ENCODE measurements at places on chromosomes 12 and 14.
A peak's percentile ranks its signal among the peaks of the same experiment; 100 is the strongest.

GRCh38 chr12:8844665-8845064 is 22.2 kb downstream of the A2ML1 start:
- DNase-seq, result no peak

- no peak for DNase-seq
Measured at GRCh38 chr14:98704441-98704840, 567.6 kb downstream of the BCL11B start.

GRCh38 chr12:113735131-113735530 is 231.0 kb downstream of the RBM19 start:
- no peak for DNase-seq

DNA sequence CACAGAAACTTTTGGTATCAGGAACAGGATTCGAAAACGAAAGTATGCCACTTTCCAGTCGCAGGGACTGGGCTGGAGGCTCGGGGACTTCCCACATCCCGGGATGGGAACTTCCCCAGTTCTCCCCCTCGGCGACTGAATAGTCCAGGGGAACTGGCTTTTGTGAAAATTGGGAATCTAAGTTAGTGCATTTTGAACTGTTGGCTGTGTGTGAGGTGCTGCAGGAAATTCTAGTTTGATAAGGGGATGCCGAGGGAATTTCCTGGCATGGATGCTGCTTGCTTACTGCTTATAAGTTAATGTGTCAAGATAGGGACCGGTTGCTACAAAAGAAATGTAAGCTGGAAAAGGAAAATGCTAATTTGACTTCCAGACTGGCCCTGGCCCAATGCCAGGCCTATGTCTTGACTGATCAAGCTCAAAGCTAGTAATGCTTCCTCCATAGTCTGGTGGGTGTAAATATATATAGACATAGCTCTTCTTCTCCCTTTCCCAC is 73.4 kb upstream of the EIF5 start:
- no peak for DNase-seq

DNA sequence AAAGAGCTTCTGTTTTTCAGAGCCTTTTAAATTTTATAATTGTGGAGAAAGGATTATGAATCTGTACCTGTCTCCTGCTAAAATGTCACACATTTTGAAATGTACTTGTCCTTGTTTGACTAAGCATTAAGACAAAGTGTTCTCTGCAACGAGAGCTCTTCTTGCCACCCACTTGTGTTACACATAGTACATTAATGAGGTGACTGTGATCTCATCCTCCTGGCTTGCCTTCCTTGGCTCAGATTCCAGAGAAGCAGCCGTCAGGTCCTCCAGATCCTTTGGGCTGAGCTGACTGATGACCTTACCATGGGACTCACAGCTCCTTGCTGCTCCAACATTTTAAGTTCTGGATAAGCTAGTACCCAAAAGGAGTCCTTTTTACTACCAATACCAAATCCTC is 81.4 kb downstream of the BBS10 start:
- no peak for DNase-seq

- DNase-seq, result no peak
Measured at GRCh38 chr14:64772397-64772950, 68.2 kb downstream of the PLEKHG3 start.

DNA sequence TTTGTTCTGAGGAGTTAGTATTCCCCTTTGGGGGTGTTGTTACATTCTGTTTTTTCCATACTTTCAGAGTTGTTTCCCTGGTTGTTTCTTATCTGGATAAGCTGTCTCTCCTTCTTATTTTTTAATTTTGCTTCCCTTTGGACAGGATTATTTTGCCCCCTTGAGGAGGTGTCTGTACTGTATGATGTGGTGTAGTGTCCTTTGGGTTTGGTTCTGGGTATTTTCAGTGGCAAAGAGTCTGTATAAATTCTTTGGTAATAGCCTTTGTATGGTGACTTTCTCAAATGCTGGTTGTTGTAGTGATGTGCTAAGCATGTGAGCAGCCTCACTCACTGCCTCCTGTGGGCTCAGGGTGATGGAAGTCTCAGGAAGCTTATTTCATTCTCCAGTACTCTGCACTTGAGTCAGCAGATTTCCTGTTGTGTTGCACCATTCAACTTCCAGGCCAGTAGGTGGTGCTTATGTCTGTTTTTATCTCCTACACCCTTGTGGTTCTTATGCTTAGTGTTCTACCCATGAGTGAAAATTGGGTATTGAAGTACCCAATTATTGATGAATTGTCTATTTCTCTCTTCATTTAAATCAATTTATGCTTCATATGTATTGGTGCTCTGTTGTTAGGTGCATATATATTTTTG is 103.3 kb upstream of the PMCH start:
- no peak for DNase-seq

- DNase-seq, result no peak
Measured at GRCh38 chr14:76123426-76124225, 28.1 kb upstream of the GPATCH2L start.

DNA sequence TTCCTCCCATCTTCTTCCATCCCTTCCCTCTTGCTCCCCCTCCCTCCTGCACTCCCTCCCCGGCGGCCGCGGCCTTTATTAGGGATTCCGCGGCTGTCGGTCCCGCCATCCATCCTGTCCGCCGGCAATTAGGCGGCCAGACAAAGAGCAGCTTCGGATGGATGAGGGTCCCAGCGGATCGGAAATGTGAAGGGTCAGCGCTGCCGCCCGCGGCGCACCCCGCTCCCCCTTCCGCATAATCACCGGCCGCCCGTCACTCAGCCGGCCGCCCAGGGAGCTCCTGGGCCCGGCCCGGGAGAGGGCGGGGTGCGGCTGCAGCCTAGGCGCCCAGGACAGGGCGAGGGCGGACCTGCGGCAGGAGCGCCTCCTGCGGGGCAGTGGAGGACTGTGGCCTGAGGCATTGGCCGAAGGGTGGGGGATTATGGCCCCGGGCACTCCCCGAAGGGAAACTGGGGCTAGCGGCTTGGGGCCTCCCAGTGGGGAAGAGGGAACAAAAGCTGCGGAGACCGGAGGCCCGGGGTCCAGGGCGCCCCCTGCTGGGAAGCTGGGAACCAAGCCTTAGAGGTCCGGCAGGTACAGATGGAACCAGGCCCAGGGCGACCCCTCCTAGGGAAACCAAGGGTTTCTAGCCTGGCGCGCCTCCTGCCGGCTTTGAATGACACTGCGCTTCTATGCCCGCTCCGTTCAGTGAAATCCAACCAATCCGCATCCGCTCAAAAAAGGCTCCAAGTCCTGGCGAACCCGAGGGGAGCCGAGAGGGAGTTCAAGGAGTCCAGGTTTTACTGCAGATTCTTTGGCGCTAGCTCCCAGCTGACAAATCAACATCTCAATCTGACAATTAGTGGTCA is 4.4 kb upstream of the DNAJC22 start:
- DNase-seq, result peak; percentile 39
